GM23338 (cell line): ENCODE measurements at places on chromosomes 12 and 14.

DNA sequence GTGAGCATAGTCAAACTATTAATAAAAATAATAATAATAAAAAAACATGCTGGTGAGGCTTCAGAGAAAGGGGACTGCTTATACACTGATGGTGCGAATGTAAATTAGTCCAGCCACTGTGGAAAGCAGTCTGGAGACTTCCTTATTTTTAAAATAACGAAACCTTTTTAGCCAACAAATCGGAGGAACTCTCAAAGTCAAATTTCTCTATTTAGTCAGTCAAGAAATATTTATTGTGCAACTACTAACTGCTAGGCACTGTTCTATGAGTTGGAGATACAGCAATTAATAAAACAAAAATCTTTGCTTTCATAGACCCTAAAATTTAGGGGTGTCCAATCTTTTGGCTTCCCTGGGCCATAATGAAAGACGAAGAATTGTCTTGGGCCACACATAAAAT, 10.8 kb downstream of the TAOK3 start:
- no peak for DNase-seq

- no peak for DNase-seq
Observed at GRCh38 chr14:22410497-22410896, 178.5 kb downstream of the DAD1 start.

GRCh38 chr12:8493084-8493483, 20.2 kb upstream of the CLEC4D start:
- no peak for DNase-seq

GRCh38 chr14:70616646-70617045, 16.2 kb upstream of the MED6 start:
- no peak for DNase-seq
